ENCODE measurements at places on chromosomes 1 and 21.
A peak's percentile ranks its signal among the peaks of the same experiment; 100 is the strongest.

- peak; percentile 76 for DNase-seq
Measured at GRCh38 chr1:201703621-201704438, 125.1 kb upstream of the IPO9 start.

DNA sequence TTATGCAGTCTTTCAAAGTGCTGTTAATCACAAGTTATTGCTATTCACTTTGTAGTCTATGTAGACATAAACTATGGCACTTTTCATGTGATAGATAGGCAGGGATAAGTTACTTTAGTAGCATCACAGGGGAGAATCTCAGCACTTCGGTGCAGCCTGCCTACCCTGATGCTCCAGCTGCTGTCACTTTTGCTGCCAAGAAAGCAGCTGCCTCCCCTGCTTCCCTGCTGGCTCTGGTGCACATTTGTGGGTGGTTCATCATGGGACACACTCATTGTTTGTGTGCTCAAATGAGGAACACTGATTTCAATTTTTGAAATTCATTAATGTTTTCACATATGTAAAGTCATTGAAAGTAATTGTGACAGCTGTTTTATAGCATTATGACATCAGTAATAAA is 272.6 kb downstream of the S1PR1 start:
- DNase-seq, result no peak

- DNase-seq, result no peak
Measured at GRCh38 chr1:2480986-2481364, 4.9 kb downstream of the PLCH2 start.

GRCh38 chr1:7470904-7471638 is 300.0 kb upstream of the VAMP3 start:
- peak; percentile 40 for DNase-seq

DNA sequence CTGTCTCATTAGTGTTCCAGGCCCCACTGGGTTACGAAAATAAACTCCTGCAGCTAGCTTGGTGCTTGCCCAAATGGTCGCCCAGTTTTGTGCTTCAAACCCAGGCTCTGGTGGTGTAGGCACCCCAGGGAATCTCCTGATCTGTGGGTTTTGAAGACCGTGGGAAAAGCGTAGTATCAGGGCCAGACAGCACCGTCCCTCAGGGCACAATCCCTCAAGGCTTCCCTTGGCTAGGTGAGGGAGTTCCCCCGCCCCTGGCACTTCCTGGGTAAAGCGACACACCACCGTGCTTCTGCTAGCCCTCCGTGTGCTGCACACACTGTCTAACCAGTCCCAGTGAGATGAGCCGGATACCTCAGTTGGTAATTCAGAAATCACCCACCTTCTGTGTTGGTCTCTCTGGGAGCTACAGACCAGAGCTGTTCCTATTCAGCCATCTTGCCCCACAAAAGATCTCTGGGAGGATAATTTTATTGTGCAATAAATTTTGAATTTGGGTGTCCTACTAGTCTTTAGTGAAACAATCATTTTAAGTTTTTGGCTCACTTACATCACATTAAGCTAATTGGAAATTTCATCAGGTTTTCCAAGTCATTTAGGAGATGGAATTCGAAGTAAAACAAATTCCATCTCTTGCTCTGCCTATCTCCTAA is 9.4 kb upstream of the SLC25A24 start:
- no peak for DNase-seq

- DNase-seq, result peak; percentile 53
Measured at GRCh38 chr1:11749203-11749689, 12.7 kb upstream of the C1orf167 start.

DNA sequence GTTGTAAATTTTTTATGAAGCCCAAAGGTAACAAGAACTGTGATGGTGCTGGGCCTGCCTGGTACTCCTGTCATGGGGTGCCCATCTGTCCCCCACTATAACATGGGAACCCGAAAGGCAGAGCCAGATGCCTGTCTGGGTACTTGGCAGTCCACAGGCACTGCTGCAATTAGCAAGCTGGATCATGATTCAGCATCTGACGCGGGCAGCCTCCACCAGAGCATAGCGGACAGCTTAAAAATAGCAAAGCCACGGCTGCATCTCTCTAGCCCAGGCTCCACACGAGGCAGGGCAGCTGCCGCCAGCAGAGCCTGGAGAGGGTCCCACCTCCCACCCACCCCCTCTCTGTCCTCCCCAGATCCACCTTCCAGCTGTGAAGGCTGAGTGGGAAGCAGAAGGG is 22.9 kb downstream of the SUSD4 start:
- no peak for DNase-seq

GRCh38 chr1:56758135-56758534 is 61.1 kb downstream of the FYB2 start:
- peak; percentile 41 for DNase-seq

DNA sequence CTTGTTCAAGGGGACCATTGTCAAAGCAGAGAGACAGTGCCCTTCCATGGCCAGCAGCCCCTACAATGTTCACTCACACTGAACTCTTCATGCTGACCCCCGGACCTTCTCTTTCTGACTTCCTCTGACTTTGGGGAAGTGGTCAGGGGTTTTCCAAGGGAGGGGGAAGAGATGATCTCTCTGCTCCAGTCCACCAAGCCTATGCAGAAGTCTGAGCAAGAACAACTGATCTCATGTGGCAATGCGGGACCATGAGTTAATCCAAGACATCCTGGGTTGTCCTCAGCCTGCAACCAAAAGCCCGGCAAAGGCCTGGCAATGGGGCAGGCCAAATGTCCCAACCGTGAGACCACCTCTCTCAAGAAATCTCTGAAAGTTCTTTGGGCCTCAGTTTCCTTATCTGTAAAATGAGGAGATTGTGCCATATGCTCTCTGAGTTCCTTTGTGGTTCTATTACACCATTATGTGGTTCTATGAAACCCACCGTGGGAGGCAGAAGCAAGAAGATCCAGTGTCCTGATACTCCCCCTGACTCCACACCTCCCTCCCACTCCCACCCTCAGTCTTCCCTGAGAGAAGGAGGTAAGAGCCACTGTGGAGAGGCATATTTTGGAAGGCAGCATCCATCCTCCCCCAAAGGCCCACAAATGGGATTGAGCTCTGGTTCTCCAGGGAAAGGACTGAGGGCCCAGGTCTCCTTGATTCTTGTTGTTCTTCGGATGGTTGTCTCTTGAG is 11.8 kb upstream of the ARHGEF2 start:
- no peak for DNase-seq

DNA sequence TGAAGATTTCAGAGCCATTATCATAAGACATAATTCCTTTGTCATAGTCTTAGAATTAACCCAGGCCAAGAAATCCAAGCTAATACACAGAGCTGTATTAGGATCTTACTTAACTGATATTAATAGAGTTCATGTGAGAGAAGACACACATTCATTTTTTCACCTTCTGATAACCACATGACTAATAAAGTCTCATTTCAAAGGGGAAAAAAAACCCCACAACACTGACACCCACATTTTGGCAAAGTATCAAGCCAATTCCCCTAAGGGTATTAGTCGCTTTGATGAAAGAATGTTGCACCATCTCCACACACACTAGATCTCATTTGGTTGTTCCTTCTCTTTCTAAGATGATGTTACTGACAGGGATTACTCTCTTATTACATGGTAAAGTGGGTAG is 344.4 kb upstream of the ESRRG start:
- DNase-seq, result no peak

DNA sequence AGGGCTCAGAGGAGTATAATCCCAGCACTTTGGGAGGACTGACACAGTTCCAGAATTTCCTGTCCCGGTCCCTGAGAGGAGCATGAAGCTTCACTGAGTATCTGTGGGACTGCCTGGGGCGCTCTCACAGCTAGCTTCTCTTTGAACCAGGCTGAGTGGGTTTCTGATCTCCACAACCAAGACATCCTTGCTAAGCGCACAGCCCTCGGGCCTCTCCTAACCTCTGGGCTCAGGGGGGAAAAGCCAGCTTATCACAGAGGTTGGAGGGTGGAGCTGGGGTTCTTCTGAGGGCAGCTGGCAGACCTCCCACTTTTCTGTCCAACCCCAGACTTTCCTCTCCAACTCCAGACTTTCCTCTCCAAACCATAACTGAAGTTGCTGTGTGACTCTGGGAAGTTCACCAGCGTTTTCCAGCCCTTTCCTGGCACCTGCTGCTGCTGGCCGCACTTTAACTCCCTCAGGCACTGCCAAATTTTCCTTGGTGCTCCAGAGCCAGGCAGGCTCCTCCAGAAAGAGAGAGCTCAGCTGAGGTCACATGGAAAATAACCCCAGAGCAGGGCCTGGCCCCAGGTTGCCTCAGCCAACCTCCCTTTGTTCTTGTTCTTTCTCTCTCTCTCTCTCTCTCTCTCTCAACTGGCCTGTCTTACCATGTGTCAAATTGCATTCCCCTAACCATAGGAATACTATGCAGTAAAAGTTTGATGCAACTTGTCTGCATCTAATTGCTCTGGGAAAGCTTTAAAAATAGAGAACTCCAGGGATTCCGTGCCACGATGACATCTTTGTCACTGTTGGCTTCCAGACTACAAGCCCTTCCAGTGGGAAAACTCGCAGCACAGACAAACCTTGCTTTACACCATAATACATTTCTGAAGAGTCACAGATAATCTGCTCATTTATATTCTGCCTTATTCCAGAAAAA is 49.5 kb downstream of the OLFML2B start:
- no peak for DNase-seq

- DNase-seq, result no peak
Measured at GRCh38 chr21:15788847-15789523, 59.2 kb downstream of the USP25 start.

DNA sequence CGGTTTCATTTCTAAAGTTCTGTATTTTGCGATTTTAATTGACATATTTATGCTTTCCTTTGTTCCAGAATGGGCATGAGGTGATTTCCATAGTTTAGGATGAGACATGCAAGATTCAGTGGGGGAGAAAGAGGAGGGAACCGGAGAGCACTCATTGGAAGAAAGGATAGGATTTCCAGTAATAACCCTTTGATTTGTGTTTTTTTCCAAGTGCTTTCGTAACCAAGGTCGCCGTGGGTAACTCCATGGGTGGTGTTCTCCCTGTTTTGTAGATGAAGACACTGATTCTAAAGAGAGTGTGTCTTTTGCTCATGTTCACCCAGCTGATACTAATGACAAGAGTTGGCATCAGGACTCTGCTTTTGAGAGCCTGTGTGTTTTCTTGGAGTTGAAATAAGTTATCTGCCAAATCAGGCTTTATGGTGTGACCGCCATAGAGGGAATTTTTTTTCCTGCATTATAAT is 170.1 kb downstream of the DHRS3 start:
- peak; percentile 15 for DNase-seq

GRCh38 chr1:161164901-161165610 is 1.2 kb upstream of the PPOX start:
- no peak for DNase-seq

- no peak for DNase-seq
Measured at GRCh38 chr21:46114963-46115362, 17.1 kb downstream of the COL6A2 start.

- no peak for DNase-seq
Measured at GRCh38 chr21:33821503-33822322, 93.9 kb downstream of the ATP5PO start.

- no peak for DNase-seq
Measured at GRCh38 chr1:154441241-154441888, 36.2 kb downstream of the IL6R start.
